ENCODE measurements at places on chromosomes 5 and 9. TPM values are rescaled to one million over a fixed set of nuclear protein-coding genes. Genes with fewer than 3 reads are reported as not detected.

- DNase-seq = no peak
Observed at GRCh38 chr9:131892162-131892707, 152.4 kb upstream of the RAPGEF1 start.

GRCh38 chr9:84751921-84752320, 82.4 kb downstream of the NTRK2 start:
- no peak for DNase-seq

- DNase-seq = no peak
Observed at GRCh38 chr9:76456202-76456926, 2.6 kb upstream of the GCNT1 start.

DNA sequence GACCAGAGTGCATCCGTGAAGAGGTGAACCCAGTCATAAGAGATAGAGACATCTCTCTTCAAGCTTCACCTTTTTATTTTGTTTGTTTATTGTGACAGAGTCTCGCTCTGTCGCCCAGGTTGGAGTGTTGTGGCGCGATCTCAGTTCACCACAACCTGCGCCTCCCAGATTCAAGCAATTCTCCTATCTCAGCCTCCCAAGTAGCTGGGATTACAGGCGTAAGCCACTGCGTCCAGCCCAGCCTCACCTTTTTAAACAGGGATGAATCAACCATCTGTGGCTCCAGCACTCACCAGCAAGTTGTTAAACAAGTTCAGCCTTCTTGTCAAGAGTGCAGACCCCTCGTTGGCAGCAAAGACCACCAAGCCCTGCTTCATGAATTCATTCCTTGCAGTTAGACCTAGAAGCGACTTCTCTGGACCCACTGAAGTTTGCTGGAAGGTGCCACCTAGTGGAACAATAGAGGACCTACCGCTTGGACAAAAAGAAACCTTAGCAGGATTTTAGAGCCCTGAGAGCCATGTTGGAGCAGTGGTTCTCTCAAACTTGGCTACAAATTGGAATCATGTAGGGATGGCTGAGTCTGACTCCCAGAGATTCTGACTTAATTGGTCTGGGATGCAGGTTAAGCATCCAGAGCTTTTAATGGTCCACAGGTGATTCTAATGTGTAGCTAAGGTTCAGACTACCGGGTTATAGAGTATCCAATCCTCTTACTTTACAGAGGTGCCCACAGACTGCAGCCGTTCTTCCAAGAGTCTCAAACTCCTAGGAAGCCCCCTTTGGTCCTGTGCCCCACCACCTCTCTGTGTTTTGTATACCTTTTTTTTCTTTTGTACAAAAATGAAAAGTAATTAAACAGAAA, 10.5 kb upstream of the GALNT10 start:
- no peak for DNase-seq

Gene C5
- total RNA-seq = 5.2 TPM

Gene GFRA3
- total RNA-seq = not detected

Gene SHISAL2B
- 0.69 TPM for total RNA-seq

Gene LRRC70
- total RNA-seq = 5.8 TPM

Gene LIX1
- not detected for total RNA-seq

Data from omental fat pad (tissue), 4 donors.